ENCODE measurements at places on chromosomes 3 and 15.

GRCh38 chr15:57607570-57608000, 15.9 kb downstream of the MYZAP start:
- DNase-seq: no peak

DNA sequence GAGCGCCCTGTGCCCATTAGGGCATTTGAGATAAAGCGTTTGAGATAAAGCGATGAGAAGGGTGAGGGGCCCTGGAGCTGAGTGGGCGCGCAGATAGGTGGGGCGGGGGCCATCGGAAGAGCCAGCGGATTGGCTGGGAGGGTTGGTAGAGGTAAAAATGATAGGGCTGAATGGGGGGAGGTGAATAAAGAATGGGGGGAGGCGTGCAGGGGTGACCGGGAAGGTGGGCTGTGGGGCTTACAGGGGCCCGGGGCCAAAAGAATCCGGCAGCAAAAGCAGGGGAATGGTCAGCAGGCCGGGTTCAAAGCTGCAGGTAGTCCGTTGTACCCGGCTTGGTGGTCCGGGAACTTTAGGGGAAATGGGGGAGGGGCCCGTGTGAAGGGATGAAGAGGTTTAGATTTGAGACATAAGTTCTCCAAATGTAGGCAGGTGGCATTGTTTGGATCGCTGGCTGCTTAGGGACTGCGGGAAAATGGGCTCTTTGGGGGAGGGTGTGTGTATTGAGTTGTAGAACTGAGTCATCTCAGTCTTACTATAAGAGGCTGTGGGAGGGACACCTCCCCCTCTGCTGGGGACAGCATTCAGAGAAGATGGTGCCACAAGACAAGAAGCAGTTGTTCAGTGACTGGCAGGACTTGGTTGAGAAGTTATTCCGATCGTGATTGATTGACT, 610 bp downstream of the ARID3B start:
- peak; percentile 19 for DNase-seq

- DNase-seq: no peak
These were observed 3.4 kb upstream of the PARP14 start for GRCh38 chr3:122677216-122677615.

- DNase-seq: peak; percentile 18
These were observed 41.8 kb upstream of the CCNL1 start for GRCh38 chr3:157201648-157202278.

GRCh38 chr15:101346928-101347327, 51.9 kb upstream of the SNRPA1 start:
- no peak for DNase-seq

DNA sequence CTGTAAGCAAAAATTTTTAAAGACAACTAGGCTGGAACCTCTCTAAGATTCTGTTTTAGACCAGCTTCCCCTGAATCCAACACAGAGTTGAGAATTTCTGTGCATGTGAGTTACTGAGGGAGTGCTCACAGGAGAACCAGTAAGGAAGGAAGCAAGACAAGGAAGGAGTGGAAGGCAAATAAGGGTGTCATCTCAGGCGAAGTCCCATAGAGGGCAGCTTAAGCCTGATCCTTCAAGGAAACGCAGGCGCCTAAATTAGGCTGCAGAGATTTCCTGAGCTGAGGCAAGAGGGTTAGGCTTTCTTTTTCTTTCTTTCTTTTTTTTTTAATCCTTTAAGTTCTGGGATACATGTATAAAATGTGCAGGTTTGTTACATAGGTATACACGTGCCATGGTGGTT, 36.2 kb upstream of the COL6A6 start:
- peak; percentile 44 for DNase-seq

- no peak for DNase-seq
These were observed 33.9 kb upstream of the MEX3B start for GRCh38 chr15:82079736-82080135.

- no peak for DNase-seq
These were observed 101.4 kb upstream of the UMPS start for GRCh38 chr3:124628863-124629262.

- no peak for DNase-seq
These were observed 103.5 kb downstream of the CD47 start for GRCh38 chr3:107987036-107987939.

DNA sequence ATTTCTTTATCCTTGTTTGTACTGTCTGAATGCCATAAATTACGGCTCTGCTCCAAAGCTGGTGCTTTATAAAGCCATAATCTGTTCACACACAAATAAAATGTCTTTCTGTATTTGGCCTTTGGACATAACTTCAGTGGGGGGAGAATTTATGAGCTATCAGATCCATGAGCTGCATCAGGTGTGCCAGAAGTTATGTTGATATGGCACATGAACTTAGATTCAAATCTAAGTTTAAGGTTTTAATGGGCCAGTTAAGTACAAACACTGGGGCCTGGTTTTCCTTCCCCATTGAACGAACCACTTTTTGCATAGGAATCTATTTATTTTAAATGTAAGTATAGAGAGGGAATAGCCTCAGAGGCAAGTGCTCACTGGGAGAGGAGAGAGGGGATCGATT, 239.9 kb downstream of the NFKBIZ start:
- no peak for DNase-seq

DNA sequence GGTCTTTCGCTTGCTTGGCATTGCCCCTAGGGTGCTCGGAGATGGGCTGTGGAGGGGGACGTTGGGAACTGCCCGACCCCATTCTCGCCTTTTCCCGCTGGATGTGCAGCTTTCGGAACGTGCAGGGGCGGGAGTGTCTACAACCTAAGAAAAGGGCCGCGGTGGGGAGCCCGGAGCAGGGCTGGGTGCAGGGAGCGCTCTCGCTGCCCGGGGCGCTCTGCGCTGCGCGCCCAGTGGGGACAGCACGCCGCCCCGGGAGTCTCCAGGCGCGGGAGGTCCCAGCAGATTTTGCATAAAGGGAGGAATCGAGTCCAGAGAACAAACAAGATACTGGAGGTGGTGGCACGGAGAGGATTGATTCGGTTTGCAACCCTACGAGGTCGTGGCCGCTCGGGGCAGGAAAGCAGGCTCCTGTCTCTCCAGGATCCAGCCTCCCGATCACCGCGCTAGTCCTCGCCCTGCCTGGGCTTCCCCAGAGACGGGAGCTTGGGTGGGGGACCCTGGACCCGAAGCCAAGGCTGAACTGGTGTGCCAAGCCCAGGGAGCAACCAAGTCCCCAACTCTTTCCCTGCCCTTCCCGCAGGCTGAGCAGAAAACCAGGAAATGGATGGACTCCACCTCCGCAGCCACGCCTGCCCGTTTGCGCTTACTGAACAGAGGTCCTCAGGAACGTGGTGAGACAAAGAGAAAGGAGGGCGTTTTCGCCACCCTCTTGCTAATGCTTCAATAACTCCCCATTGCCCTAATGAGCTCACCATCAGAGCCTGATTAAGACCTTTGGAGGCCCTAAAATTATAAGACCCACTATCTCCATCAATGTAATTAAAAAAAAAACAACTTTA, 59.7 kb downstream of the NOX5 start:
- peak; percentile 49 for DNase-seq

- no peak for DNase-seq
These were observed 192.8 kb downstream of the ARPP21 start for GRCh38 chr3:35832140-35832571.

GRCh38 chr3:190443257-190443656, 6.4 kb downstream of the TMEM207 start:
- no peak for DNase-seq

DNA sequence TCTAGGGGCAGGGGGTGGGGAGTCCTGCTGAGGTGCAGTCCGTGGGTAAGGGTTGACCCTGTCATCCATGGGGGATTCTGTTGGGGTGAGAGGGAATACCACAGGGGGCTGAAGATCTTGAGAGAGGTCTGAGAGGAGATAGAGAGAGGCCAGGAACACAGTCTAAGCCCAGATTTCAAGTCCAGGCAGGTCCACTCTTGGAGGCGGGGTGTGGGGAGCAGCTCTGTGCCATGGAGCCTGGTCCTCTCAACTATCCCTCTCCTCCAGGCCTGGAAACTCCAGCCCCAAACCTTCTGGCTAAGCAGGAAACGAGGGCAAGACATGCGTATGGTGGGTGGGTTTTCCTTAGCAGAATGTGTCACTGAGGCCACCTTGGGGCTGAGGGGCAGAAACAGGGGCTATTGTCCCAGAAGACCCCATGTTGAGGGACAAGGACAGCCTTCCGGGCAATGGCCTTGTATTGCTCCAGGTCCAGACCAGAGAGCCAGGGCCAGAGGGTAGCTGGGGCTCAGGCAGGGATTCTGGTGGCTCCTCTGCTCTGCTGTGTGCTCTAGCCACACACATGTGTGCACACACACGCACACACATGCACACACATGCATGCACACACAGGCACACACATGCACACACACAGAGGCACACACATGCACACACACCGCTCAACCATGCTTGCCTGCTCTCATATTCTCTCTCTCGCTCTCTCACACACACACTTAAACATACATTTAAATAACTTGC, 48.6 kb upstream of the MAGEF1 start:
- no peak for DNase-seq

DNA sequence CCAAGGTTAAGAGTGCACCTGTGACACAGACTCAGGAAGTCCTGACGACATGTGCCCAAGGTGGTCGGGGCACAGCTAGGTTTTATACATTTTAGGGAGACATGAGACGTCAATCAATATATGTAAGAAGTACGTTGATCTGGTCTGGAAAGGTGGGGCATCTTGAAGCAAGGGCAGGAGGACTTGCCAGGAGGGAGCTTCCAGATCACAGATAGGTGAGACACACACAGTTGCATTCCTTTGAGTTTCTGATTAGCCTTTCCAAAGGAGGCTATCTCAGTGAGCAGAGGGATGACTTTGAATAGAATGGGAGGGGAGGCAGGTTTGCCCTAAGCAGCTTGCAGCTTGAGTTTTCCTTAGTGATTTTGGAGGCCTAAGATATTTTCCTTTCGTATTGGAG, 257.4 kb downstream of the CGGBP1 start:
- no peak for DNase-seq

- DNase-seq: no peak
These were observed 827.6 kb upstream of the CFAP20DC start for GRCh38 chr3:59877263-59878037.

DNA sequence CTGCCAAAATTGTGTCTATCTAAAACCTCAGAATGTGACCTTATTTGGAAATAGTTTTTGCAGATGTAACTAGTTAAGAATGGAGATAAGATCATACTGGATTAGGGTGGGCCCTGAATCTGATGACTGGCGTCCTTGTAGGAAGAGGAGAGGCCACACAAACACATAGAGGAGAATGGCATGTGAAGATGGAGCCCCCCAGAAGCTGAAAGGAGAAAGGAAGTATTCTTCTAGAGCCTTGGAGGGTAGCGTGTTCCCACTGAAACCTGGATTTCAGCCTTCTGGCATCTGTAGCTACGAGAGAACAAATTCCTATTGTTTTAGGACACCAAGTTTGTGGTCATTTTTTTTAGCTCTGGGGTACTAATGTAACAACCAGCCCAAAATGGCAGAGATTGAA, 423.0 kb upstream of the TPM1 start:
- DNase-seq: no peak

GRCh38 chr3:112688085-112688769, 47.3 kb upstream of the CCDC80 start:
- DNase-seq: no peak

GRCh38 chr15:28963711-28964081, 77.9 kb downstream of the APBA2 start:
- no peak for DNase-seq

DNA sequence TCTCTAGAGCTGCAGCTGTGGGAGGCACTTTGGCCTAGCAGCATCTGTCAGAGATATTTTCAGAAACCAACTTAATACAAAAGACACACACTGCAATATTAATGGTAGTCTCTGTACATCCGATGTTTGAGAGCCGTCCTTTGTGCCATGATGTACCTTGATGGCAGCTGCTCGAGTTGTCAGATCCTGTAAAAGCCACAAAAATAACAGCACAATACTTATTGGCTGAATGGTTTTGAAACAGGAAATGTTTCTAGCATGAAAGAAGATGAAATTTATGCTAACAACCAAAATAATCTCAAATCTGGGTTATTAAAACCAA, 445.5 kb upstream of the TBL1XR1 start:
- no peak for DNase-seq

- DNase-seq: no peak
These were observed 20.0 kb upstream of the BLM start for GRCh38 chr15:90697175-90697574.

DNA sequence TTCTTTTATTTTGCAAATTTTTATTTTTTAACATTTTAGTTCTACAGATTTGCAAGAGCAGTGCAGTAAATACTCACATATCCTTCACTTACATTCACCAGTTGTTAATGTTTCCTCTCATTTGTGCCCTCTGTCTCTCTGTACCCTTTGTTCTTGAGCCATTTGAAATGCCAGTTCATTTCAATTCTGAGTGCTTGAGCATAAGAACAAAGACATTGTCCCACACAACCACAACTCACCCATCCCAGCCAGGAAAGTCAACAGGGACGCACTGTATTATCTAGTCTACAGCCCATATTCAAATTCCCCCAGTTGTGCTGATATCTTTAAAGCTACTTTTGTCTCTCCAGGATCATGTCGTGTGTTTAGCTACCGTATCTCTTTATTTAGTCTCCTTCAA, 141.4 kb upstream of the SLC6A11 start:
- no peak for DNase-seq

GRCh38 chr3:48877671-48878070, 21.0 kb downstream of the SLC25A20 start:
- no peak for DNase-seq

DNA sequence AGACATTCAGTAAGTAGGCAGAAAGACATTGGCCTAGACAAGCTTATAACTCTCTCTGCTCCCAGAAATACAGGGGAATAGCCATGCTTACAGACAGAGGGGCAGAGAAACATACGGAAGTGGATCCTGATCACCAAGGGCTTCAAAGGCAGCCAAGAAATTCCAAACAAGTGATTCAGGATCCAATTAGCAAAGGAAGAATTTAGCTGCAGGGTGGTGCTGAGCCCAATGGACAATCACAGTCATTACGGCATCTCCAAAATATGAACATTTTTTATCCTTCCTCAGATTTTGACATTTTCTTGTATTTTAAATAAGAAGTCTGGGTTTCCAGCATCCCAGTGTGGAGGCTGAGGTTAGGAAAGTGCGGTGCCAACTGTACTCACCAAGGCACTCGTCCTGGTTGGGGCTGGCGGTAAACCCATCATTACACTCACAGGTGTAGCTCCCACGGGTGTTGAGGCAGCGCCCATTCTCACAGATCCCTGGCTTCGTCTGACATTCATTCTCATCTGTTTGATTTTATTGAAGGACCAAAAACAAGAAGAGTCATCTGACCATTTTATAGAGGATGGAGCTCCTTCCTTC, 96.8 kb downstream of the DUT start:
- no peak for DNase-seq

GRCh38 chr3:169475978-169476698, 187.4 kb downstream of the MECOM start:
- DNase-seq: no peak

DNA sequence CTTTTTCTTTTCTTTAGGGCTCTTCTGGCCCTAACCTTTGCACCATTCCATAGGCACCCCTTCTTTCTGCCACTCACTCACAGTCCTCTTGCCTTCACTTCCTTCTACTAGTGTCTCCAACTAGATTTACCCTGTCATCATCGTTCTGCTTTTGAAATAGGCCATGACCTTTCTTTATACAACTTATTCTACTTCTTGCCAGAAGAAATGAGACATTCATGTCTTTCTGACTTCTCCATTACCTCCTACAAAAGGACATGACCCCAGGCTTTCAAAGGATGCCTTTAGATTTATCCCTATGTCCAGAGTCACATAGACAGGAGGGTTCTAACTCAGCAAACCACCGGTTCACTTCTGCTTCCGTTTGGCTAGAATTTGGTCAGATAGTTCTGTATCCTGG, 336.4 kb upstream of the LRRFIP2 start:
- no peak for DNase-seq

Measured in NCI-H1436 (cell line).